ENCODE measurements at places on chromosomes 5 and 9.

GRCh38 chr9:113659039-113659438 lies 195.5 kb downstream of the RGS3 start:
- no peak overlapping the region for H3K27ac ChIP-seq
- peaks cover 5% of the 10 kb centered on the region for H3K27me3 ChIP-seq
- H3K4me1 ChIP-seq, result peaks cover 22% of the 10 kb centered on the region
- H3K4me3 ChIP-seq, result no peak overlapping the region
- DNase-seq, result no peak
- H3K36me3 ChIP-seq, result no peaks in the 10 kb centered on the region

DNA sequence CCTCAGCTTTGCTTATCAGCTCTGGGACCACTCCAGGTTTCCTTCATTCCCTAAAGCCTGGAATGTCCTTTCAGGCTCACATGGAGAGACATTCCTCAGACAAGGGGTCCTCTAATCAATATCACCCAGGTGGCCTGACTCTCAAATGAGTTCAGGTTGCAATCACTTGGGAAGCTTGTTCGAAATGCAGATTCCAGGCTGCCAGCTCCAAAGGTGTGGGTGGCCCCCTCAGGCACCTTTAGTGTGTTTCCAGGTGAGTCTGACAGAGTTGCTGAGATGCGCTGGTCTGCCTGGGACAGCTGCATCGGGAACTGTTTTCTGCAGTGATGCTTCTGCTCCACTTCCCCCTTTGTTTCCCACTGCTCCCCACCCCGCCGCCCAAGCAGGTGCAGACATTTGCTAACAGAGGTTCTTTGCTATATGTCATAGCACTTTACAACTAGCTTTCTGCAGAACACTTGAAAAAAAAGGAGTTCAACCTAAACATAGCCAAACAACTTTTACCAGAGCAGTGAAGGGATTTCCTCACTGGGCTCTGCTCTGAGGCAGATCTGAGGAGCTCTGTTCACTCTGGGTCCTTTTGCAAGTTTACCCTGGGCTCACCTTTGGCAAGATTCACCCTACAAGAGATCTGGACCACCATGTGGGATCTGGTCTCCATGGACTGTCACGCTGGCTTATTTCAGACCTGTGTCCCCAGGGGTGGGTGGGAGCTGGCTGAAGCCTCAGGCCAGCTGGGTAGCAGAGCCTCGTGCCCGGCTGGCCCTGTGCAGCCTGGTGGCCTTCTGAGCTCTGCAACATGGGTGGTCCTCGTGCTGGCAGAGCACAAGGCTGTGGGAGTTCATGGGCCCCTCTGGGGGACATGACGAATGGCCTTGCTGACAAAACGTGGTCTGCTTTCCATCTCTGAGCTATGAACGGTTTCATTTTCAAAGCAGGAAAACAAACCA lies 539.6 kb downstream of the CCDC171 start:
- no peaks in the 10 kb centered on the region for H3K36me3 ChIP-seq
- H3K27ac ChIP-seq, result no peak overlapping the region
- DNase-seq, result no peak
- H3K4me1 ChIP-seq, result no peaks in the 10 kb centered on the region
- no peaks in the 10 kb centered on the region for H3K27me3 ChIP-seq

- H3K4me3 ChIP-seq, result no peak overlapping the region
- H3K36me3 ChIP-seq, result no peaks in the 10 kb centered on the region
- H3K4me1 ChIP-seq, result no peaks in the 10 kb centered on the region
- no peak for DNase-seq
- no peak overlapping the region for H3K27ac ChIP-seq
These were observed 56.7 kb downstream of the MAMDC2 start for GRCh38 chr9:70100362-70100761.

- H3K4me1 ChIP-seq, result peaks cover 13% of the 10 kb centered on the region
- H3K36me3 ChIP-seq, result peaks cover 94% of the 10 kb centered on the region
- H3K27me3 ChIP-seq, result no peaks in the 10 kb centered on the region
- no peak overlapping the region for H3K4me3 ChIP-seq
These were observed 6.2 kb downstream of the NOL6 start for GRCh38 chr9:33467526-33467925.

- DNase-seq, result no peak
- H3K36me3 ChIP-seq, result no peaks in the 10 kb centered on the region
- peaks cover 16% of the 10 kb centered on the region for H3K27me3 ChIP-seq
- H3K4me3 ChIP-seq, result no peak overlapping the region
These were observed 313.9 kb upstream of the TLE4 start for GRCh38 chr9:79257790-79258351.

DNA sequence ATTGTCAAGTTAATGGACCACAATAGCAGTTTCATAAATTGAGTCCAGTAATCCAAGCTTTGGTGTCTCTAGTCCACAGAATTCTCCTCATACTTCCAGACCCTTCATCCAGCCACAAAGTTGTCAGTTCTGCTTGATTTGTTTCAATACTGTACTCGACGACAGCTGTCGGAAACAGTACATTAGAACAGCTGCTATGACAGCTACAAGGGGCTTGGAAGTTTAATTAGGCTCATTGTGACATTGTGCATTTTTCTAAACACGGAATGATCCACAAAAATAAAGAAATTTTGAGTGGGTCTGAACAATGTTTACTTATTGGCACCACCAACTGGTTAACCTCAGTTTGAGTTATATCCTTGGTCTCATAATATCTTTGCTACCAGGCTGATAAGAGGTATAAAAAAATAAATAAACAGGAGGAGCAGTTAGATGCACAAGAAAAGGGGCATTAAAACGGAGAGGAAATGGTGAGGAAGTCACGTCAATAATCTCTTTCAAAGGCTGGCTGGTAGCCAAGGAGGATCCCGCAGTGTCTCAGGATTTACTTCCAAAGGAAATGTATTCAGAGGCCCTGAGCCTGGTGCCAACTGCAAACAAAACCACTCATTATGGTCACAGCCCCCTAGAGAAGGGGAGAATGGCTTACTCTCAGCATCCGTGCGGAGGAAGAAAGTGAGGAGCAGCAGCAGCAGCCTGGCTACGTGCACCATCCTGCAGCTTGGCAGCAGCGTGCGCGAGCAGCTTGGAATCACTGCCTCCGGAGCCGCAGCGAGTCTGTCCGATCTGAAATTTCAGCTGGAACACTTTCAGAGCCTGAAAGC lies 933.8 kb upstream of the DMAC1 start:
- no peaks in the 10 kb centered on the region for H3K36me3 ChIP-seq
- peaks cover 6% of the 10 kb centered on the region for H3K4me1 ChIP-seq
- peak overlapping the region; percentile 27 for H3K4me3 ChIP-seq
- no peak overlapping the region for H3K27ac ChIP-seq
- H3K27me3 ChIP-seq, result no peaks in the 10 kb centered on the region

DNA sequence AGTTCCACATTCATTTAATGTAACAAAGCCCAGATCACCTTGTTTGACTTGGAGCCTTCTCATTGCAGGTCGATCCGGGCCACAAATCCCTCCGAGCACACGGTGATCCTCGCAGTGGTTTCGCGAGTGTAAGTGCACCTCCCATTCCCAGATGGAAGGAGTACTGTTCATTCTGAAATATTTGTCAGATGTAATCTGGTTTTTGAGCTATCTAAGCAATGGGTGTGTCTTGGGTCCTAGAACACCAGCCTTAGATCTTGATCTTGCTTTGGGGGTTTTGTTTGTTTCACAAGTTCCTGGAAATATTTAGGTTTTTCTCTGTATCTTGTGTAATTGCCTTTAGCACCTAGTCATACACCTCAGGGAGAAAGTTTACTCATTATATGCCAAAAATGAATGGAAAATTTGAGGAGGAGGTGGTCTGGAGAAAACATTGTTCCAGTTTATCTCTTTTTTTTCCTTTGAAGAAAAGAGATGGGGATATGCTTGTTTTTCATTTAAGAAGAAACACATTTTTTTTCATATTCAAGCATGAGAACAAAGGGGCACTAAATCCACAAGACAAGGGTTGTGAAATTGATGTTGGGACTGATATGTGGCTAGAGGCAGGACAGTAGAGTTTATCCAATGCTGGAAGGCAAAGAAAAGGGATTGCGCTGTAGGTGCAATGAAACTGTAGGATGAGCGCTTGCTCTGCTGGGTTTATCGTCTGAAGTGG lies 118.6 kb downstream of the PDE8B start:
- no peaks in the 10 kb centered on the region for H3K4me1 ChIP-seq
- no peak overlapping the region for H3K27ac ChIP-seq
- no peak overlapping the region for H3K4me3 ChIP-seq

DNA sequence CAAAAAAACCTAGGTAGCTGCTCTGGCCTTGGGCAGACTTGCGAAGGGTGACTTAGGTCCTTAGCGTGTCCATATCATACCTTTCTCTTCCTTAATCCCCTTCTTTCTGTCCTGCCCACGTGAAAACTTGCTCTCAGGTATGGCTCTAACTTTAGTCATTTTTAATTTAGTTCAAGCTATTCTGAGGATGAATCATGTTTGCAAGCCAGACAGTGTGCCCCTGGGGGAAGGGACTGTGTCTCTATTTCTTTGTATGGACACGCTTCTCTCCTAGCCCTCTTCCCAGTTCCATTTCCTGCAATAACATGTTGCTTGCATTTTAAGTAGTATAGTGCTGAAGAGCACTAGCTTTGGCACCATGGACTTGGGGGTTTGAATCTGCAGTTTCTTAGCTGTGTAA lies 120.6 kb downstream of the PTTG1 start:
- no peak for DNase-seq
- H3K27me3 ChIP-seq, result no peaks in the 10 kb centered on the region
- H3K27ac ChIP-seq, result no peak overlapping the region
- no peak overlapping the region for H3K4me3 ChIP-seq
- H3K4me1 ChIP-seq, result no peaks in the 10 kb centered on the region
- H3K36me3 ChIP-seq, result no peaks in the 10 kb centered on the region

GRCh38 chr9:87088192-87088591 lies 140.9 kb upstream of the GAS1 start:
- no peaks in the 10 kb centered on the region for H3K4me1 ChIP-seq
- DNase-seq, result no peak
- H3K36me3 ChIP-seq, result no peaks in the 10 kb centered on the region
- no peak overlapping the region for H3K27ac ChIP-seq

DNA sequence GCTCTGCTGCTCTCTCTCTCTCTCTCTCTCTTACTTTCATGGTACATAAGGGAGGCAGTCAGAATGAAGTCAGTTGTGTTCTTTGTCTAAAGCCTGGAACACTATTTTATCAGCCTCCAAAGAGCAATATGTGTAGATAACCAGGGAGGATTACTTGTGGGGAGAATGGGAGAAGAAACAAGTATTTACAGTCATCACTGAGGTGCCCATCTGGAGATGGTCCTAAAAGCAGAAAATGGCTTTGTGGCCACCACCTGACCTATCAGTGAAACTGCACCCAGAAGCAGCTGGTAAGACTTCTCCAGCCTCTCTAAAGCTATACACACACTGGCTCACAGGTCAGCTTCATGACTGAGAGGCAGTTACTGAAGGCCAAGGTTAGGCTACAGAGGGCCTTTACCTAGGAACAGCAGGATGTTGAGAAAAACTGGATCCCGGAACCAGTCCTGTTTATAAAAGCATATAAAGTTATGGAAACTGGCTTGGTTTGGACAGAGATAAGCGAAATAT lies 75.1 kb downstream of the MRPS27 start:
- H3K27me3 ChIP-seq, result no peaks in the 10 kb centered on the region
- no peak overlapping the region for H3K27ac ChIP-seq
- H3K4me1 ChIP-seq, result peaks cover 40% of the 10 kb centered on the region
- no peaks in the 10 kb centered on the region for H3K36me3 ChIP-seq
- DNase-seq, result no peak

DNA sequence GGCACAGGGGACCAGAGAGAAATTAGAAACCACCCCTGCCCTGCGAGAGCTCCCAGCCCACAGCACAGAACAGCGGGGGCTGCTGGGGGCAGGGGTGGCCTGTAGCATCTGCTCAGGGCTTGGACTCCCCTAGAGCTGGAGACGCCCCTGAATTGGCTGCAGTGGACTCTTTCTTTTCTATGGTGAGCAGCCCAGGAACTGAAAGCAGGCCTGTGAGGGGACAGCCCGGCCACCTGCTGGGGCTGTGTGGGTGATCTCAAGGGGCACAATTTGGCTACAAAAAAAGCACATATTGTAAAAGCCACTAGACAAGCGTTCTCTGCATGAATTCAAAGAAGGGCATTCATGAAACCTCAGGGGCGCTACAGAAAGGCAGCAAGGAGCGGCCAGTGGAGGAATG lies 57.5 kb upstream of the ICE1 start:
- H3K27me3 ChIP-seq, result no peaks in the 10 kb centered on the region
- no peaks in the 10 kb centered on the region for H3K36me3 ChIP-seq
- H3K4me3 ChIP-seq, result no peak overlapping the region
- H3K27ac ChIP-seq, result no peak overlapping the region
- DNase-seq, result no peak

GRCh38 chr5:57446966-57447365 lies 35.6 kb downstream of the ACTBL2 start:
- no peak overlapping the region for H3K27ac ChIP-seq
- H3K4me1 ChIP-seq, result peaks cover 10% of the 10 kb centered on the region
- H3K36me3 ChIP-seq, result no peaks in the 10 kb centered on the region
- H3K4me3 ChIP-seq, result no peak overlapping the region
- DNase-seq, result no peak

DNA sequence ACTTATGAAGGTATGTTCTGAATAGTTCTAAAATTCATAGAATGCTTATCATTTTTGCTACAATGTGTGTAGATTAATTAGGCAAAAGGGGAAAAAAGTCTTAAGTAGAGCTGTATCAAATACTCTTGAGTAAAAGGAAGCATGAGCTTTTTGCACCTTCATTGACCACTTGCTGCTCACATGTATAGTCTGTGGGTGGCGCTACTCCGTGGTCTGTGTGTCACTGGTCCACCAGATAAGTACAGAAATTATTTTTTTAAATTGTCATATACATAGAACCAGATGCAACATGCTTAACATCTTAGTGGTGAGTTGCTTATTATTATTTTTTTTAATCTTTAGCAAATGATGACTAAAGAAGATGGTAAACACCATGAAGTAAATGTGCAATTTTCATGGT lies 130.2 kb downstream of the MAN2A1 start:
- H3K4me3 ChIP-seq, result no peak overlapping the region
- DNase-seq, result no peak
- no peak overlapping the region for H3K27ac ChIP-seq
- H3K27me3 ChIP-seq, result no peaks in the 10 kb centered on the region
- H3K36me3 ChIP-seq, result peaks cover 40% of the 10 kb centered on the region

GRCh38 chr5:90135779-90136378 lies 273.7 kb downstream of the CETN3 start:
- no peak overlapping the region for H3K27ac ChIP-seq
- H3K36me3 ChIP-seq, result no peaks in the 10 kb centered on the region
- no peaks in the 10 kb centered on the region for H3K27me3 ChIP-seq
- no peak for DNase-seq

DNA sequence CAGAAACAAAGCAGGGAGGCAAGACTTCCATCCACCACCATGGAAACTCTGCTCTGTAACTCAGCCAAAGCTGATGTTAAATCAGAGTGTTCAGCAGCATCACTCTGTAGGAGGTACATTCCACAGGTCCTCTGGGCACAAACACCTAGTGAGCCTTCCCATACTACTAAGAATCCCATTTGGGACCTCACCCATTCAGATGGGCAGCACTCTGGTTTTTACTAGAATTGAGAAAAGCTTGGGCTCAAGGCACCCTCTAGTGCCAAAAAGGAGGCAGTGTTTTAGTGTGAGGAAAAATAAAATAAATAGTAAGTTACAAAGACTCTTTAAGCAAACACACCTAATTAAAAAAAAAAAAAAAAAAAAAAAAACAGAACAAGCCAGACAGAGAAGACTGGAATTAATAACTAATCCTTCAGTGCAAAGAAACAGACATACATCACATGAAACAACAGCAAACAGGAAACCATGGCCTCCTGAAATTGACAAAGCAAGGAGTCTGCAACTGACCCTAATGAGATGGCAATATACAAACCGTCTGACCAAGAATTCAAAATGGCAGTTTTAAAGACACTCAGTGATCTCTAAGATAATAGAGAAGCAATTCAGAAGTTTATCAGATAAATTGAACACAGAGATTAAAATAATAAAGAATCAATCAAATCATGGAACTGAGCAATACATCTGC lies 159.5 kb downstream of the GNA14 start:
- no peaks in the 10 kb centered on the region for H3K4me1 ChIP-seq
- H3K36me3 ChIP-seq, result no peaks in the 10 kb centered on the region
- no peak for DNase-seq
- no peak overlapping the region for H3K27ac ChIP-seq
- H3K27me3 ChIP-seq, result no peaks in the 10 kb centered on the region
- H3K4me3 ChIP-seq, result no peak overlapping the region

All from upper lobe of right lung (tissue), 1 donor.